Activated CD4-positive, CD25-positive, alpha-beta regulatory T cell treated with anti-CD3 and anti-CD28 coated beads, Interleukin-2, amount 50 U/mL, for 16 hours (primary cell): ENCODE measurements at places on chromosomes 5 and 9.

DNA sequence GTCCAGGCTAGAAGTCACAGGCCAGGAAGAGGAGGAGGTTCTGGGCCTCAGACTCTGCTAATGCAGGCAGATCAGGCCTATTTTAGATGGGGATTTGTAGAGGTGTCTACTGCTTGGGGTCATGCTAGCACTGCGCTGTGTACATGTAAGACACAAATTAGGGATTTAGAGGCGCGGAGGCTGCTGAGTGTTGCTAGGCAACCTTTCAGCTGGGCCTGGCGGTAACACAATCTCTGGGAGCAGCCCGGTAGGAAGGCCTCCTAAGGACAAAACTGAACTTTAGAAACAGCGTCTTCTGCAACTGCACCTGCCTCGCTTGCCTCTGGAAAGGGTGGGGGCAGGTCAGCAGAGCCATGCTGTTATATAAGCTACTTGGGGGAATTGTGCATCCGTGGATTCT lies 147.9 kb downstream of the MACROH2A1 start:
- no peak for DNase-seq

DNA sequence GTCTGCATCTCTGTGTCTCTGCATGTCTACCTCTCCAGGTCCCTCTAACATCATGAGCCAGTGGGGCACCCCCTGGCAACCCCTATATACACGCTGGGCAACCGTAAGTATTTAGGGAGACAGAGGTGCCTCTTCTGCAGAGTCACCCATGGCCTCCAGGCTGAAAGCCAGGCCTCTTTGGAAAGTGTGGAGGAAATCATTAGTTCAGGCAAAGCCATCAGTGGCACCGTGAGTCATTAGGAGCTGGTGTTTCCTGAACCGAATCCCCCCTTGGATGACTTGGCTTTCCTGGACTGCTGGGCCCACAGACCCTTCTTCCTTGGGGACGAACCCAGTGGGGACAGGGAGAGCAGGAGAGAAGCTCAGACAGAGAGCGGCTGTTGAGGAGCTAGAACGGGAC lies 174.8 kb downstream of the OLFM1 start:
- no peak for DNase-seq

- DNase-seq, result no peak
Observed at GRCh38 chr9:81601639-81602623, 87.4 kb downstream of the TLE1 start.

DNA sequence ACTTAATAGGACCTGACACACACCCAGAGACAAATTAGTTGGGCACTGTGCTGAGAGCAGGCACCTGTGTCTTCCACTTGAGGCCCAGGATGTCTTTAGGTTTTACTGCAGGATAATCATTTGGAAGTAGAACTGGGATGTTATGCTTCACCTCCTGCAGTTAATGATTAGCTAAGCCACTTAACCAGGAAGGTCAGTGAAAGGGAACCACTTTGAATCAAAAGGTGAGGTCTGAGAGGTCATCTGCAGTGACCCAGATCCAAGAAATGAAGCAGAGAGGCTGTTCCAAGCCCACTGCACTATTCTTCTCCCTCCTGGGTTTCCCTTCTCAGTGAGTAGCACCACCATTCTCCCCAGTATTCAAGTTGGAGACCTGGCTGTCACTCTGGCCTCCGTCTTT lies 110.5 kb downstream of the SNX18 start:
- no peak for DNase-seq

- DNase-seq, result no peak
Observed at GRCh38 chr9:110199643-110200042, 8.3 kb downstream of the C9orf152 start.

GRCh38 chr5:142845402-142845921 lies 75.3 kb downstream of the ARHGAP26 start:
- DNase-seq, result no peak
